ENCODE measurements at places on chromosomes 7 and 10.

DNA sequence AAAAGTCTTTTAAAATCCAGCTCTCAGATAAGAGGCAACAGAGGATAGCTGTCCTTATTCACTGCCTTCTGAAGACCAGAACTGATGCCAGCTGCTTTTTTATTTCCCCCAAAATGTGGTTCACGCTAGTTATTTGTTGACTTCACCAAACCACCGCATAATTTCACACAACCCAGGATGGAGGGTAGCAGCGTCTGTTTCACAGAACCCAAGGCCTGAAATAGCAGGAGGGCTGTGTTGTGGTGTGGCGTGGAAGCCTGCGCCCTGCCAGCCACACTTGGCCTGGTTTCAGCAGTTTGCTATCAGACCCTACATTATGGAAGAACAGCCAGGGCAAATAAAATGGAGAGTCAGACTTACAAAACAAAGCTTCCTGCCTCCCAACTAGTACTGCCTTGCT, 155.4 kb downstream of the DYNC1I1 start:
- DNase-seq, result no peak

GRCh38 chr7:47335557-47336471, 246.1 kb downstream of the TNS3 start:
- no peak for DNase-seq

GRCh38 chr7:102836191-102836919, 76.4 kb upstream of the LRRC17 start:
- no peak for DNase-seq

- DNase-seq, result no peak
These were observed 15.3 kb upstream of the MAPK8 start for GRCh38 chr10:48291190-48291589.

DNA sequence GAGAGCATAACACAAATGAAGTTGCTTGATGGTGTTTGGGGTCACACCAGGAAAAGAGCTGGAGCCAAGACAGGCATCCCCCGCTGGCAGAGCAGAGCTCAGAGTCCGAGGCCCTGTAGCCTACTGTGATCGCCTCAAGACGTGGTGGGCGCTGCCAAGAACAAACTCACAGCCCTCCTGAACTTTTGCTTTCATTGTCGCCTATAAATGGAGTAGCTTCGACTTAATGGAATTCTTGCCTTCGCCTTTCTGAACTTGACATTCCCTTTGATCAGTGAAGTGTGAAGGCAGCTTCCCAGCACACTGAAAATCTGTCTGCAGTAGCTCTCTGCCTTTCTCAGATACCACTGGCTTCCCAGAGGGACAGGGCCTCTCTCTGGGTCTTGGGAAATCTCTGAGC, 21.3 kb downstream of the CPXM2 start:
- no peak for DNase-seq

DNA sequence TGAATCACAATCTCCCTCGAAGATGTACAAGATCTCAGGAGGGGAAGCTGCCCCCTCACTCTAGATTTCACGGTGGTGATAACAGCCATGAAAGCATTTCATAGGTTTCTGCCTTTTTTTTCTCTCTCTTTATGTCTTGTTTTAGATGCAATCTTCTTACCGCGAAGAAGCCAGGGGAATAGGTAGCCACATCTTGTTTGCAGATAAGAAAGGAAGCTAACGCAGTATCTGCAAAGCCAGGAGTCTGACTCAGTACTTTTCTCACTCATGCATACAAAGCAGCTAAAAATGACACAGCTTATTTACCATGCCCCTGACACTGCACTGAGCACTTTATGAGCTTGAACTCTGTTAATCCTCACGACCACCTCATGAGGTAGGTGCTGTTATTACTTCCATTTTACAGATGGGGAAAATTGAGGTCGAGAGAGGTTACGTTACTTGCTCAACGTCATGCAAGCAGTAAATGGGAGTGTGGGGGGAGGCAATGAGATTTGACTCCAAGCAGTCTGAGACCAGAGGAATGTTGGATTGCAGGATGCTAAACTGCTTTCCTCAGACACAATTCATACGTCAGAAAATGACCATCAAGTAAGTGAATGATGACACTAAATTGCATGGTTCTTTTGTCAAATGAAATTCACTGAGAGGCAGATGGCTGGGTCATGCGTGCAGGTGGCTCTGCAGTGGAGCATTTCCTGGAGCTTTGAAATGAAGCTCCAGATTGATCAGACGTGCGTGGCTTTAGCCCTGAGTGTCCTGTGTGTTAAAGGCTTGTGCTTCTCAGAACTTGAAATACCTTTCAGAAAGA, 3.3 kb downstream of the MAP3K8 start:
- no peak for DNase-seq

DNA sequence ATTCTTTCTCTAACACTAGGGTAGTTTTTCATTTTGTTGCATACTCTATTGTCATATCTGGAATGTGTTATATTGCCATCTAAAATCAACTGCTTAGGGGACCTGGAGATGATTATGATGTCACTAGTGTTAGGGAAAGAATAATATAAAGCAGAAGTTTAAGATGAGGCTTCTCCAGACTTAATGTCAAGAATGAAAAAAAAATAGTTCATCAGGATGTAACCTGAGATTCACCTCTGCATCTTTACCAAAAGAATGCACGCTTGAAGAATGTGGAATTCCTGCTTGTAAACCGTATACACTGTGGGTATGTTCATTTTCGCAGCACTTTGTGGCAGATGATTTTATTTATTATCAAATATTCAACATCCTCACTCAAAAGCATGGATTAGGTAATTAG, 184.6 kb downstream of the ST7 start:
- no peak for DNase-seq

DNA sequence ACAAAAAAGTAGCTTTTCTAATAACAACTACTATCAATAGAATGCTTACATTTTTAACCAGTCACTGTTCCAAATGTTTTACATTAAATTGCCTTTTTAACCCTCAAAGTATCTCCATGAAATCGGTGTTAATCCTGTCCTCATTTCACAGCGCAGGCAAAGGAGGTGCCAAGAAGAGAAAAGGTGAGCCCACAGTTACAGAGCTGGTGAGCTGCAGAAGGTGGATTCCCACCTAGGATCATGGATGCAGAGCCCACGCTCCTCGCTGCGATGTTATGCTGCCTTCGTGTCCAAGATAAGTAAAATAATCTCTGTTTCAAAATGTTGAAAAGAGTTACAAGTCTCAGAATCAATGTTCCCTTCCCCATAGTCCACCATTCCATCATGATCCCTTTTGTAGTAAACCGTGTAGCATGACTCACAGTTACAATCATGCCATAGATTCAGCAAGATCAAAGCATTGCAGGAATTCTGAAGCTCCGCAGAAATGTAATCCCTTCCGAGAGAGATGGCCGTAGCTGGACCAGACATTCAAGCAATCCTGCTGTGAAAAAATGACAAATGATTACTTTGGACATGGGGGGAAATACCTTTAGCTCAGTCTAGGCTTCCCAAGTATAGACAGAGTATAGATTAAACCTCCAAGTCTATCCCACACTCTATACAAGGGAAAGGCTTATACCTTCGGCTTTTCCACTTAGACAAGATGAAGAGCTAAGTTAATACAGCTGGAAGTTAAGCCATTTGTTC, 394.7 kb upstream of the AKR1E2 start:
- no peak for DNase-seq

- DNase-seq, result no peak
These were observed 158.6 kb upstream of the LYZL1 start for GRCh38 chr10:29130190-29130673.

DNA sequence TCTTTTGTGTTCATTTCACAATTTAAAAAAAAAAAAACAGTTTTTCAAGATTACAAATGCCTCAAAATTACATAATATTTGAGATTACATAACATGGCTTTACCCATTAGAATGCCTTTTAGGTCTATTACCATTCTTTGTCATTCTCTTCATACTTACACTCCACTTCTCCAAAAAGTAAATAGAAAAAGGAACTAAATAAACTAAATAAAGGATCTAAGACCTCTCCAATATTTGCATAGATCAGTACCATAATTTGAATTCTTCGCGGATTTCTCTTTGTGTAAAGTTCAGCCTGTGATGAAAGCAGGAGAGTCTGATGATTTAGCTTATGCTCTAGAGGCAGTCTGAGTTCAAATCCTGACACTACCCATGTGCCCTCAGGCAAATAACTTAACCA, 56.4 kb upstream of the C1GALT1 start:
- DNase-seq, result no peak

DNA sequence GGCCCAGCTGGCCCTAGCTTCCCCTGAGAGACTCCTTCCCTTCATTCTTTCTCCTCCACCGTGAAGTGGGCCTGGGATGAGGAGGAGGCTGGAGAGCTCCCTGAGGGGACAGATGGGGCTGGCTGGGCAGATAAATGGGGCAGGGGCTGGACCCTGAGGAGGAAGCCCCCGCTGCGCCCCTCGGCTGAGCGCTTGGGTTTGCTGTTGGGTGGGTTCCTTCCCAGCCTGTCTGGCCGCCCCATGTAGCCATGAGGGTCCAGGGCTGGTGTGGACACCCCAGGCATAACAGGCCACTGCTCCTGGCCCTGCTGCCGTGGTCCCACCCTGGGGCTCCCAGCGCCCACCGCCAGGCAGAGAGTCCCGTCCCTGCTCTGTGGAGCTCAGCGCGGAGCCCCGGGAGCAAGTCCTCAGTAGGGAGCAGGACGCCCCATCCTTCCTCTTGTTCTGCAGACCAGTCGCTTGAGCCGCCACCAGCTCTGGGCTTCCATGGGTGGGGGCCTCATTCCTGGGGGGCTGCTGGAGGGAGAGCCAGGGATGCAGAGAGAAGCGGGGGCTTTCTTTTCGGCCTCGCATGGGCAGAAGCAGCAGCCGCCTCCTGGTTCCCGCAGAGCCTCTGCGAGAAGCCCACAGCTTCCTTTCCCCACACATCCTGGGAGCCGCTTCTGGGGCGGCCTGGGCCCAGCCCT, 266.4 kb upstream of the TCERG1L start:
- DNase-seq, result no peak

DNA sequence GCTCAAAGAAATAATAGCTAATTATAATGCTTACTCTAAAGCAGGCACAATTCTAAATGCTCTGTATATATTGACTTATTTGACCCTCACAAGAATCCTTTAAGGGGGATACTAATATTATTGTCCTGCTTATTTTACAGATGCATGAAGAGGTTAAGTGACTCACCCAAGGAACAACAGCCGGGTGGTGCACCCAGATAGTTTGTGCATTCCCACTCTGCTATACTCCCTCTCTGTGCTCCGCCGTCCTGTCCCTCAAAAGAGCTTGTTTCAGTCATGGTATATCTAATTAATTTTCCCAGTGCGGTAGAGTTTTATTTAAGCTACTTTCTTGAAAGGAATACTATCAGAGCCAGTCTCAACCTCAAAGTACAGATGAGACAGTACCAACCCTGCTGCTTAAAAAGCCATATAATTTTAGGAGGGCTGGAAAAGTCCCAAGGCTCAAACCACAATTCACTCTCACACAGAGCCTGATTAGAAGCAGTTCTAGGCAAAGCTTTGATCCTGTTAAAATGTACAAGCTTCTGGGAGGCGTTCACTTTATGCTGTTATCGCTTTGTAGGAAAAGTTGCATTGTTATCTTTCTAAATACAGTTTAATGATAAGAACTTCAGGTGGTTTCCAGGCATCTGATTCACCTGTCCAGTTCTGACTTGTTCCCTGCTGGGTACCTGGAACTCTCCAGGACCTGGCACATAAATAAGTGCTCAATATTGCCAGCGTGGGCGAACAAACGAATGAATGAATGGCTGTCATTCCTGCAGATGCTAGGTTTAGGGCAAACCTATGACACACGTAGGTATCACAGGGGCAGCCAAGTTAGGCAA, 261.5 kb upstream of the KLF14 start:
- no peak for DNase-seq

GRCh38 chr10:10213237-10213636, 804.4 kb upstream of the CELF2 start:
- no peak for DNase-seq

DNA sequence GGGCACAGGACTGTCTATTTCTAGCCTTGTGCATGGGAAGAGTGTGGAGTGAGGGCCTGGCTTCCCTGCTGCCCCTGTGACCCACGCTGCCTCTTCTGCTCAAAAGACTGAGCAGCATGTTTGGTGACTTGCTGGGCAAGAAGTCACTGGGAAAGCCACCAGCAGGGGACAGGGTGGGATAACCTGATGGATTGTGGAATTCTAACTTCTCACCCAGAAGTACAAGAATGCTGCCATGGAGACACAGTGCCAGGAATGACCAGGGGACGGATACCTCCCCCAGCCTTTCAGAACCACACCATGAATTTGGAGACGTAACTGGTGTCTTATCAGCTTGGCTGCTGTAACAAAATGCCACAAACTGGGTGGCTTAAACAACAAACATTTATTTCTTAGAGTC, 28.4 kb downstream of the GALNTL5 start:
- DNase-seq, result no peak

DNA sequence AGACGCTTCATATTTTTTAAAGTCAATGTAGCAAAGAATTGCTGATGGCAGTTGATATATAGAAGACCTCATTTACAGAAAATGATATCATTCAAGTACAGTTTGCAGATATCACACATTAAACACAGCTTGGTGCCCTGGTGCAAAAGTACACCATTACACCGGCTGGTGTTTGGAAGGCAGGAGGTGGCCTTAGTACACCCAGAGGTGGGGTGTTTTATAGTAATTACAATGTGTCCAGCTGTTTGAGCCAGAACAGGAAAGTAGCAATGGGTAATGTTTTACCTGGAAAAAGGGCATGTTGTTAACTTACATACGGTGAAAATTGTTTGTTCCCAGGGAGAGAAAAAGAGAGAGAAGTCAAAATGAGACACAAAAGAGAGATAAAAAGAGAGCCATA, 103.0 kb upstream of the YAE1 start:
- DNase-seq, result no peak

DNA sequence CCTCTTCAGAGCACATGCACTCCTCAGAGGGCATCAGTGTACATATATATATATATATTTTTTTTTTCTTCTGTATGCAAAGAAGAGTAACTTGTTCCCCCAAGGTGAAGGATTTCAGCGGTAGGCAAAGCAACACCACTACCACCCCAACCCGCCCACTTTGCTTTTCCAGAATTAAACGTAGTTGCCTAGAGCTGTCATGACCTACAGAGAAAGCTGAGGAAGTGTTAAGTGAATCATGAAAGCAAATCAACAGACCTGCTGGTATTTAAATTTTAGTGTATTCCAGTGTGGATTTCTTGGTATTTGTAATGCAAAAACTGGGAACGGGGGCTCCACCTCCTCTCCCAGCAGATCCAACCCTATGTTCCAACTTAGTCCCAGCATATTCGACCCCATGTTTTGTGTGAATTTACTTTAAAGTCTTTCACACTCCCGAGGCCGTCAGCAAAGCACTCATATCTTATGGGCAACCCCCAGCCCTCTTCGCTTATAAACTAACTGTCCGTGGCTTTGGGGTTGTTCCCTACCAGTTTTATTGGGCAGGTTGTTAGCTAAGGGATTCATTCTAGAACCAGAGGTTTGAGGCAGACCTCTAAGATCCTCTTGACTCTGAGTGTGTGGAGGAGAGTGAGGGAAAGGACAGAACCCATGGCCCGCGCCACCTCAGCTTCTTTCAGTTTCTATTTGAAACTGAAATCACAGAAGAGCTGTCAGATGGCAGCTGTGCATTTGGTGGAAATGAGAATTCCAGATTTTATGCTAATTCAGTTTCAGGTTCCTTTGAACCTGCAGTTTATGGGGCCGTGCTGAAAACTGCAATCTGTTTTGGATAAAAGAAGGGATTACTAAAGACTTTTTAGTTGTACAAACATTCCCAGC, 450.2 kb upstream of the GALNT17 start:
- DNase-seq, result no peak

- no peak for DNase-seq
These were observed 70.5 kb upstream of the ADGRA1 start for GRCh38 chr10:133017203-133017601.

GRCh38 chr10:509361-510102, 179.9 kb downstream of the DIP2C start:
- DNase-seq, result no peak
